WTC11 (cell line): ENCODE measurements at places on chromosomes 5 and 9.

DNA sequence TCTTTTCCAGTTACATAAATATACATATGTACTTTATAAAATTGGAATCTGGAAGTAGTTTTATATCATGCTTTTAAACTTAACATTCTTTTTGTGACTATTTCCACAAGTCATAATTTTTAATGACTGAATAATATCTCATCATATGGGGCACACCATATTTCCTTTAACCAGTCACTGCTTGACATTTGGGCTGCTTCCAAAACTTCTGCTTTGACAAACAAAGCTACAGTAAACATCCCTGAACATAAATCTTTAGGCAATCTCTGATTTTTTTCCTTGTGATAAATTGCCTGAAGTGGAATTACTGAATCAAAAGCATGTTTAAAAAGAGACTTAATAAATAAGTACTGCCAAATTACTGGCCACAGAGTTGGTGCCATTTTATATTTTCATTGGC is 178.0 kb downstream of the FSTL4 start:
- no peak for DNase-seq

DNA sequence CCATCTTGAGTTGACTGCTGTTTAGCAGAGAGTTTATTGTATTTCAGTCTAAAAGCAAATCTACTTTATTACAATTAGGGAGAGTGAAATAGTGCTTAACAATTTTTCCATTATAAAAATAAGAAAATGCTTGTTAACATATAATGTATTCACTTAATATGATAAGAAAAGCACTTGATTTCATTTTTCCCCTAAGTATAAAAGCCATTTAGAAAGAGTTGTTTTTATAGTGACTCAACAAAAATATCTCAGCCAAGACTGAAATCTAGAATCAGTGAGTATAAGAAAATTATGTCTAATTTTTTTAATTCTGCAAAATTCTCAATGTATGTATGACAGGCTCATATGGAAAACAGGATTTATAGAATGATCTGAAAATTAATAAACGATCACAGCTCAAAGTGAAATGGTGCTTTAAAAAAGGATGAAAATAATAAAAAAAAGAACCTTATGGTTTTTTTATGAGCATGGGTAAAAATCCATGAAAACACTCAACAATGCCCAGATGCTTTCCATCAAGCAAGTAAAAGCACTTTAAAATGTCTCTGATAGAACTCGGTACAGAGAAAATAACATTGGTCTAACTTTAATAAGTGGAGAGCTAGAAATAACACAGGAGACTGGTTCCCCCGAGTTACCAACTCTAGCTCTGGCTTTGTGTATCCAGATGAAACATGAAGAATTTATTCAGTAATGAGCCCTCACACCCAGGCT is 1057.8 kb upstream of the WWC1 start:
- no peak for DNase-seq

- no peak for DNase-seq
Observed at GRCh38 chr9:93686880-93687236, 110.5 kb downstream of the PHF2 start.

DNA sequence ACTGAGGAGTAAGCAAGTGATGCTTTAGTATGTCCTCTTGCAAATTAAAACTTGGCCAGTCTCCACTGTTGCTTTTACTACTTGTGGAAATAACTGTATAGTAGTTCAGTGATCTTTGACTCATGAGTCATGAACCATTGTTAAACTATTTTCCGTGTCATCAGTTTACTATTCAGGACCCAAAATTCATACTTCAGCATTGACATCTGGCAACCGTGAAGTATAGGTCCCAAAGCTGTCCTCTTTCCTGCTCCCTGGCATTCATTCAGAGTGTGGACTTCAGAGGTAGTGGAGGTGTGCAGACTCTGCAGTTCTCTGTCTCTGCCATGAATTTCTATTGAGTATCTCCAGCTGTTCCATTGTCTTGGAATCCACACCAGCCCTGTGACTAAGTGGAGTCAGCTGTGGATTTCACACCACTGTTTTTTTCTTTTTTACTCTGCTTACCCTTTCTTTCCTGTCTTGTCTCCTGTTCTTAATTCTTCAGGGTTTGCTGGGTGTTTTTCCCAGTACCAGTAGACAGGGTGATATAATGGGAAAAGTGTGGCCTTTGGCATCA is 7.5 kb downstream of the TDRD7 start:
- DNase-seq, result no peak

DNA sequence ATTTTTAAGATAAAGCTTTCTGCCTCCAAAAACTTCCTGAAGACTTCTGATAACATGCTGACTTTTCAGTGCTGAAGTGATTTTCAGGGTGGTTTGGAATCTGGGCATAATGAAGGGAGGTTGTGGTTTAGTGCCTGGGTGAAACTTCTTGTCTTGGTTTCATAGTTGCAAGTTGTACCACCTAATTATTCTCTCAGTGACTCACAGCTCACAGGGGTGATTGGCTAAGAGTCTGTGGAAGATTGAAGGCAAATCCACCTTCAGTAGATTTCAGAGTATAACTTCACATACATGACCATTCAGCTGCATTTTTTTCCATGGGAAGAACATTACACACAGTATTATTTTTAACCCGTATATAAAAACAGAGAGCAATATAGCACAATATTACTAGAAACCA is 199.9 kb downstream of the PTTG1 start:
- no peak for DNase-seq

GRCh38 chr5:140480310-140481014 is 67.0 kb upstream of the EIF4EBP3 start:
- no peak for DNase-seq

- no peak for DNase-seq
Observed at GRCh38 chr5:68148096-68148495, 67.5 kb upstream of the PIK3R1 start.

GRCh38 chr5:98096155-98096554 is 677.3 kb upstream of the RGMB start:
- no peak for DNase-seq

DNA sequence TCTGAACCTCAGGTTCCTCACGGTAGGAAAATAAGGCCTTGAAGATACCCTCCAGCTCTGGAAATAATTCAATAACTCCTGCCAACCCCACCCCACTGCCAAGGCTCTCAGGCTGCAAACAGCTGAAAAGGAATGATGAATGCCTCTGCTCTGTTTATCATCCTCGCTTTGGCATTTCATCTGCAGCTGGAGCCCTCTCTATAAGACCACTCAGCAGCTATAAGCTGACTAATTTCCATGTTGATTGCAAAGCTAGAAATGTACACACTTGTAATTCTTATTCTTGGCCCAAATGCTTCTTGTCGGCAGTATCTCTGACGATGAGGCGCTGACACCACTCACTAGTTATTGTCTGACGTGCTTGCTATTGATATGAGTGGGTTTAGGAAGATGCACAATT is 408.4 kb upstream of the NMUR2 start:
- no peak for DNase-seq

GRCh38 chr5:81856948-81857928 is 106.3 kb upstream of the SSBP2 start:
- DNase-seq, result peak; percentile 42

DNA sequence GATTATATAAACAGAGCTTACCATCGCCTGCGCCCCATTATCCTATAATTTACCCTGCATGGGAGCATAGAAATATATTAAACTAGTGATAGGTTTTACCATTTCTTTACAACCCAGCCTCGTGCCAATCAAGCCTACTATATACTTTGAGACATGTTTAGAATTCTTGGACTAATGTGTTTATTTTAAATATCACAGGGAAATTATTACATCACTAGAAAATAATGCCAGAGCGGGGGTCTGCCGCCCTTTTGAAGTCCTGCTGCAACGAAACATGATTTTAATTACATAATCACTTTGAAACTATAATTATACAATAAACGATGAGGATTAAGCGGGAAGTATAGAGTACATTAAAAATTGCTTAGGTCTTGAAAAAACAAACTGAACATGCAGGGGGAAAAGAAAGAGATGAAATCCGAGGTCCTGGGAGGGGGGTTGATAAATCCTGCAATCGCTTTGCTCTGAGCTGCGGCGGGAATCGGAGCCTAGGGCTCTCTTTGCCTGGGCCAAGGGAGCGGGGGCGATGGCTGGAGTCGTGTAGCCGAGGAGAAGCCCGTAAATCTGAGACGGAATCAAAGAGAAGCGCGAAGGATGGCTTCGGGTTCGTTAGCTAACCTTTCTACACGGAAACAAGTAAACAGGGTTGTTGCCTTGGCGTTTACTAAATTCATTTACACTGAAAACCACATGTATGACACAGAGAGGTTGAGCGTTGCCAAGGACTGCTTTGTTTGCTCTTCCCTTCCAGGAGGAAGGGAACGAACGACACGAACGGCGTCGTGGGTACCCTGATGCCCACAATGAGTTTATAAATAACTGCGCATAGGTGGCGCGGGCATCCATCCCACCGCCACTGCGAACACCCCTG is 127.6 kb downstream of the TMEM174 start:
- peak; percentile 45 for DNase-seq

DNA sequence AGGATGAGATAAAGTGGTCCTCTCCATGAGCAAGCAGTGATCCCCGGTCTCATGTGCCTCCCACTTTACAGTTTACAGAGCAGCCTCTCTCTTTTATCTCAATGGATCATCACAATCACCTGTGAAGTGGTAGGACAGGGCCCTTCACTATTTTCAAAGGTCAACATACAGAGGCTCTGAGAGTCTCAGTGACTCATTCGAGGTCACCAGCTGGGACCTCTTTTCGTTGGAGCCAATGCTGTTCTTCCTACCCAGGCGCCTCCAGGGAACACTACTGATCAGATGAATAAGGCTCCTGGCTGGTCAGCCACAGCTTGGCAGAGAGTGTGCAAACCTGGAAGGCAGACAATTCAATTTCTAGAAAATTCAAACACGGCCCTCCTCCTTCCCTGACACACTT is 16.6 kb downstream of the GGTA1 start:
- DNase-seq, result no peak

GRCh38 chr5:90015584-90016018 is 394.0 kb downstream of the CETN3 start:
- no peak for DNase-seq

GRCh38 chr5:58311526-58311925 is 148.4 kb downstream of the PLK2 start:
- DNase-seq, result no peak

DNA sequence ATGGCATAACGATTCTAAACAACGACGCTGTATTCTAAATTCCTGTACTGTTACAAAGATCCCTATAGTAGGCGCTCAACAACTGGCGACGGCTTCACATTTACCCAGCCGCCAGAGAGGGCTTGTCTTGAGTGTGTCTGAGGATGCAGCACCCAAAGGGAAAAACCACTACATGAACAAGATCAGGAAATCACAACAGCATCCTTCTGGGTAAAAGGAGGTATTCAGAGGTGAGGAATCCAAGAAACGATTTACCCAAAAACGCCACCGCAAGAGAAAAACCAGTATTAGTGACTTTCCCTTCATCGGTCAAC is 711 bp downstream of the TTC33 start:
- DNase-seq, result peak; percentile 53

DNA sequence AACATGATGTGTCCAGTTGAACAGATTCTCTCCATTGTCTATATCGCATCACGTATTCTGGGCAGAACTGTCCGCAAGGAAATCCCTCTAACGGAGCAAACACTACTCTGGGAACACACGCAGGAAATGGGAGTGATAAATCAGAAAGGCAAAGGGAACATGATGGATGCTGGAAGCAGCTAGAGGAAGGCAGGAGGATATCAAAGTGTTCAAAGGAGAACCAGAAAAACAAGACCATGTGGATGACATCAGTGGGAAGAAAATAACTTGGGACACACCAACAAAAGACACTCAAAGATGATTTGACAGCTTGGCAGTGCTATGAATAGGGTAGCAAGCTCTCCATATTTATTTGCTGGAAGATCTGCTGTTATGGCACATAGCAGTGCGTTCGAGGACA is 142.9 kb downstream of the PLK2 start:
- no peak for DNase-seq

DNA sequence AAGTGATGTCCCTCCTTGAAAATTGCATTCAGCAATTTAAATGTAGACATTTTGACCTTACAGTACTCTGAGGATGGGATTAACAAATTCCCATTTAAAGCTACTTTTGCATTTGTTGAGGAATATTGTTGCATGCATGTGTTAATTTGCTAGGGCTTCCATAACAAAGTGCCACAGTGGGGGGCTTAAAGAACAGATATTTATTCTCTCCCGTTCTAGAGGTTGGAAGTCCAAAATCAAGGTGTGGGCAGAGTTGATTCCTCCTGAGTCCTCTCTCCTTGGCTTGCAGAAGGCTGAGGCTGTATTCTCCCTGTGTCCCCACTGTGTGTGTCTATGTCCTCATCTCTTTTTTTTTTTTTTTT is 51.8 kb upstream of the CDK20 start:
- no peak for DNase-seq

DNA sequence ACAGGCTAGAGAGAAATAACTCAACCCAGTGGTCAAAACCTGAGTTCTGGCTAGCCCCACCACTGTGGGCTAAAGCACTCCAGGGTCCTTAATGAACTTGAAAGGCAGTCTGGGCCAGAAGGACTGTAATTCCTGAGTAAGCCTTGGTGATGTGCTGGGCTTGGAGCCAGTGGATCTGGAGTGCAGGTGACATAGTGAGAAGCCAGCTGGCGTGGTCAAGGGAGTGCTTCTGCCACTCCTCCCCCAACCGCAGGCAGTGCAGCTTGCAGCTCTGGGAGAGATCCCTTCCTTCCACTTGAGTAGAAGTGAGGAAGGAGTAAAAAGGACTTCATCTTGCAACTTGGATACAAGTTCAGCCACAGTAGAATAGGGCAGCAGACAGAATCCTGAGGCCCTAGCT is 424.0 kb downstream of the CDH18 start:
- no peak for DNase-seq

DNA sequence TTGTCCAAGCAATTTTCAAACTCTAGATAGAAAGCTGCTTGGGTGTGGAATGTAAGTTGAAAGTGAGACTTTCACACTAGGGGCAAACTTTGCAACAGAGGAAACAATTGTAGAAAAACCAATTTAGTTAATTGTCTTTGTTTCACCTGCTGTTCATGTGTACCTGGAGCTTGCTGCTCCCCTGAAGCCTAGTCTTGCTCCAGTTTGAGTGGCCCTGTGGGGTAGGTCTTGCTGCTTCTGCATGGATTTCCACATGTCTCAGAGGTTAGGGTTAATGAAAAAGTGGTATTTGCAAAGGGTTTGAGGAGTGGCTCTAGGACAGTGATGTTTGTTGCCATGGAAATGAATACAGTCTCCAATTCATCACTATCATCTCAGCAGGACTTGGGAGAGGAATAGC is 182.2 kb downstream of the FSTL4 start:
- no peak for DNase-seq

DNA sequence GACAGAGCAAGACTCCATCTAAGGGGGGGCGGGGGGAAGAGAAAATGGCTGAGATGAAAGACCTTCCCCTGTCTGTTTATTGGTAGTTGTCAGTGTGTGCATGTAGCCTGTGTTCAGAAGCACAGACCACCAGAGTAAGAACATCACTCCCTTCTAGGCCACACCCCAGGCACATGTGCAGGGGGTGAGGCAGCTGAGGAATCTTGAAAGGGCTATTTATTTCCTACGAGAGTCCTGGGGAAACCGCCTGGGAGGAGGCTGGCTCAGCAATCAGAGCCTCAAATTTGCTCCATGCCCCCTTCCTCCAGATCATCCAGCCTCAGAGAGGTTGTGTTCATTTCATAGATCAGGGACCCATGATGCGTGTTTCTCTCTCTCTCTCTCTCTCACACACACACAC is 7.1 kb downstream of the MYORG start:
- no peak for DNase-seq

- DNase-seq, result peak; percentile 67
Observed at GRCh38 chr5:141846031-141846430, 32.2 kb downstream of the PCDH1 start.
